ENCODE measurements at places on chromosomes 12 and 14.

GRCh38 chr12:89326239-89327040 lies 25.9 kb downstream of the DUSP6 start:
- DNase-seq = no peak

DNA sequence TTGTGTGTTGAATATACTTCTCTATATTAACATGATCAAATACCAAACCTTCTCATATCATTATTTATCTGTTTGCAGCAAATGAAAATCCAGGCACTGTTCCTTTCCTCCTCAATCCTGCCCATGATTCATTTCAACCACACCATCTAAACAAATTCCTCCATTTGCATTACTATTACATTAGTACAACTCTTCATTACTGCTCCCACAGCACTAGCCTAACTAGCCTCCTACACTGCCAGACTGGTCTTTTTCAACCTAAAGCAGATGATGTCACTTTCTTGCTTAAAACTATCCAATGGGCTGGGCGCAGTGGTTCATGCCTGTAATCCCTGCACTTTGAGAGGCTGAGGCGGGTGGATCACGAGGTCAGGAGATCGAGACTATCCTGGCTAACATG lies 117.3 kb upstream of the MYF6 start:
- DNase-seq = no peak

GRCh38 chr12:56880125-56880992 lies 53.8 kb downstream of the SDR9C7 start:
- DNase-seq = no peak

DNA sequence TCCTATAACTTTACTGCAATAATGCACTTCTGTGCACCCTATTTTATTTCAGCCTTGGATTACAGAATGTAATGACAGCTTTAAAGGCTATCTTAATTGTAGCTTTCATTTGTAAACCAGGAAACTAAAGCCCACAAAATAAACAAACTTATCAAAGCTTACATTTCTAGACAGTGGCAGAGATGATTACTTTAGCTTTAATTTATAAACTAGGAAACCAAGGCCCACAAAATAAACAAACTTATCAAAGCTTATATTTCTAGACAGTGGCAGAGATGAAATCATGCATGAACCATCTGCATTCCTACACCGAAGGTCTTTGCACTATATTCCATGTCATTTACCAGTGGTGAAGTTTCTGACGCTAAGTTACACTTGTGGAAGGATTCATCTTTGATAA lies 74.4 kb downstream of the PRKD1 start:
- DNase-seq = no peak

DNA sequence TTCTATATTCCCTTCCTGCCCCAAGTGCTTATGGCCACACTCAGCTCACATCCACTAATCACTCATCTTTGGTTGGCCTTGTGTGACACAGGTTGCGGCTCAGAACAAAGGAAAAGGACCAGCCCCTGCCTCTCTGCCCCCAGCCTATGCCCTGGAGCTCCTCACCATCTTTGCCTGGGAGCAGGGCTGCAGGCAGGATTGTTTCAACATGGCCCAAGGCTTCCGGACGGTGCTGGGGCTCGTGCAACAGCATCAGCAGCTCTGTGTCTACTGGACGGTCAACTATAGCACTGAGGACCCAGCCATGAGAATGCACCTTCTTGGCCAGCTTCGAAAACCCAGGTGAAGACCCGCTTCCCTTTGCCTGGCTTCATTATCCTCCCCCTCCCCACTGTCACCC lies 15.8 kb upstream of the OAS2 start:
- no peak for DNase-seq

- no peak for DNase-seq
These were observed 3.1 kb downstream of the RDH16 start for GRCh38 chr12:56954057-56954957.

Data from stimulated activated CD8-positive, alpha-beta memory T cell treated with anti-CD3 and anti-CD28 coated beads, Interleukin-15, amount 100 ng/mL, for 48 hours (primary cell).